ENCODE measurements at places on chromosomes 5 and 9.

DNA sequence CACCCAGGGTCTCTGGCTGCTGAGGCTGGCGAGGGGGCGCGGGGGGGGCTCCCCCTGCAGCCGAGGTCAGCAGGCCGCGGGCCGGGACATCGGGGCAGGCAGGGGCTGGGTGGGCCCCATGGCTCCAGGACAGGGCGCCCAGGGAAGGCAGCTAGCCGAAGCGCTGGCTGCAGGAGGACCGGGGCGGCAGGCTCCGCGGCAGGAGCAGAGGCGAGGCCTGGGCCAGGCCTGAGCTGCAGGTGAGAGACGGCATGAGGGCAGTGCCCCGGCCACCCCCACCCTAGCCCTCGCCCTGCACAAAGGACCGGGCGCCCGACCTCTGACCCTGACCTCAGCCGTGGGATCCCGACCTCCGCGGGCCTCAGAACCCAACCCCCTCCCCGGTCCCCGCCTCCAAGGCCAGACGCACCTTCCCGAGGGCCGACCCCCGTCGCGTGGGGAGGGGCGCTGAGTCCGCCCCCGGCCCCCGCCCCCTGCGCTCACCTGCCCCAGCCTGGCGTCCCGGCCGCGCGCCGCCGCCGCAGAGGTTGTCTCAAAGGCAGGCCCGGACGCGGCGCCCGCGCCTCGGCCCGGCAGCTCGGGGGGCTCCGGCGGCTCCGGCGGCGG, 431 bp downstream of the RNF208 start:
- DNase-seq = no peak

- DNase-seq = no peak
Measured at GRCh38 chr9:136851941-136852663, at the start of gene MAMDC4. TSS of gene MAMDC4 (plus strand) at chr9:136852346. CDS start at chr9:136852417, 71 bp downstream.

- no peak for DNase-seq
Measured at GRCh38 chr5:53556001-53556400, 4.4 kb upstream of the NDUFS4 start.

GRCh38 chr5:171313481-171314206, 4.6 kb downstream of the TLX3 start:
- no peak for DNase-seq
